Activated CD4-positive, alpha-beta T cell treated with anti-CD3 and anti-CD28 coated beads for 4 hours (primary cell): ENCODE measurements at places on chromosomes 2 and 18.

DNA sequence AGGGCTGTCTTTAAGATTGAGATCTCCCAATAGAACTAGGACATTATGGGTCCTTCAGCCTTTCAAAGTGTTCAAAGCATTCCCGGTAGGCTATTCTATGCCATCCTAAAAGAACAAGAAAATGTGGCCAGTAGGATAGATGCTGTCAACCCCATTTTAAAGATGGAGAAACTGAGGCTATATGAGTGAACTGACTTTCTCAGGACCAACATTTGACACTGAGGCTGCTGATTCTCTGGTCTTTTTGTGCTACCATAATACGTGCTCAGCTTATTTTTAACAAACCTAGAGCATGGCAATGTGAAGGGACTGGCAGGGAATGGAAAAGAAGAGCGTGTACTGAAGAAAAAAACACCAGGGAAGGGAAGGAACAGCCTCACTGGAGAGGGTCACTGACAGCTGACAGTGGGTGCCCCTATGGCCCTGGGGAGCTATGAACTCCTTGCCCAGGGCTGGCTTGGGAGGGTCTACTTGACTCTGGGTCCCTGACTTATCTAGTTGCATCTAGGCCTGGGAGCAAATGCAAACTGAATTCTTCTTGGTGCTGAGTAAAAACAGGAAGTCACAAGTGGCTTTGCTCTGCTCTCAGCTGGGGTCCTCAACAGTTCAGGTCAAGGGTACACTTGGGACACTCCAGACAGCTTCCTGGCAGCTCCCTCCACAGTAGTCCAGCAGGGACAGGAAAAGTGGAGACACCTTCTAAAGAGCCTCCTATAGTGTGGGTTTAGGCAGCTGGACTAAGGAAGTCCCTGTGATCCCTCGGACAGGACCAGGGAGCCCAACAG lies 2.3 kb downstream of the CYRIA start:
- no peak for DNase-seq

GRCh38 chr2:176432434-176432833 lies 163.2 kb downstream of the MTX2 start:
- no peak for DNase-seq

- DNase-seq = no peak
Measured at GRCh38 chr2:142974288-142975024, 97.0 kb downstream of the KYNU start.

DNA sequence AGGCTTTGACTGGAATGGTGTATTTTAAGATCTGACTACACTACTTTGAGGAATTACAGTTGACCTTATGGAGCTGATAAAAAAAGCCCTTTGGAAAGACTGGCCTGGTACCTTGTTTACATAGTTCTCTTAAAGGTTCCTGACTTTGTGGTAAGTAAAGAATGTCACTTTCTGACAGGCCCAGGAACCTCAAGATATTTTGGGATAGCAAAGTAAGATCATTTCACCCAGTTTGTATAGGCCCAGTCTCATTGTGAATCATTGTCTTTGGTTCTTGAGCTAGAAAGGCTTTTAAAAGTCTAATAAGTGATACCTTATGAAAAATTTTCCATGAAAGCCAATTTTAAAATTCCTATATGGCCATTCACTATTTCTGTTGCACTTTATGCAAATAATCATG lies 316.3 kb upstream of the LRRTM4 start:
- DNase-seq = no peak

DNA sequence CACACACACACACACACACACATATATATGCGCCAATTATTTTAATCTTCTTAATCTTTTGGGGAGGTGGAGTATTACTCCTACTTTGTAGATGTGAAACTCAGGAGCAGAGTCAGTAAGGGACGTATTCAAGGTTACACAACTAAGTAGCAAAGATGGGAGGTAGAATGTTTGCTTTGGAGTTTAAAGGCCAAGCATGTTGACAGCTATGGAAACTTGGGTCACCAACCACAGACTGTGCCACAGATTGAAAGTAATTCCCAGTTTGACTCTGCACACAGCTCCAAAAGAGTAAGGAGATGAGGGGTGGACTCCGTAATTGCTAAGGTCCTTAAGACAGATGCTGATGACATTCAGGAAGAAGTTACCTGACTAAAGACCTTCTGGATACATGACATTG lies 124.8 kb upstream of the ITGB6 start:
- DNase-seq = no peak

- no peak for DNase-seq
Measured at GRCh38 chr2:10209406-10209935, 86.9 kb downstream of the RRM2 start.

GRCh38 chr2:96315400-96316071 lies 9.6 kb upstream of the ITPRIPL1 start:
- DNase-seq = no peak

- no peak for DNase-seq
Measured at GRCh38 chr18:39162013-39162827, 1596.6 kb upstream of the CELF4 start.

GRCh38 chr2:120867290-120868241 lies 131.9 kb downstream of the GLI2 start:
- no peak for DNase-seq

GRCh38 chr18:29979881-29980280 lies 1062.7 kb downstream of the DSC3 start:
- DNase-seq = no peak

DNA sequence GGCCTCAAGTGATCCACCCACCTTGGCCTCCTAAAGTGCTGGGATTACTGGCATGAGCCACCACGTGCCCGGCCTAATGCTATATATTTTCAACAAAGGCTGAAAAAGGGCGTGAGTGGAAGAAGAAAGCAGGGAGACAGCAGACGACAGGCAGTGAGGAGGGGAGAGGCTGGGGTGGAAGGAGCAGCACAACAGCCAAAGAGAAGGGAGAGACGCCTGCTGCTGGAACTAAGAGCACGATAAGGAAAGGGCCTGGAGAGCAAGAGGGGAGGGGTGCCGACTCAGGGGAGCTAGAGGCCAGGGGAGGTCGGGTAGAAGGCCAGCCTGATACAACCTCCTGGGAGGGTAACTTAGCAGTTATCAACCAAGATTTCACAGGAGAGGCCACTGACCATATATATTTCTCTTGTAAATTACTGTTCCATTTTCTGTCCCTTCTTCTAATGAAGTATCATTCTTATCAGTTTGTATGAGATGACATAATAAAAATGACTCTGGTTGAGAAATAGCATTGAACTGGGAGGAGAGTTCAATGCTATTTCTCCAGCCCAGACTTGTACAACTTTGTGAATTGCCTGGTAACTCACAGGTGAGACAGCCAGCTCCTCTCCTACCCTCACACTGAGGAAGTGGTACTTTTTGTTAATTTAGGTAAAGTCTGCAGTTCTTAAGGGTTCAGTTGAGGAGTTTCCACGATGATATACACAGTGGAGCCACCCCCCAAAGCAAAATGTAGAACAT lies 5.8 kb upstream of the RNU4ATAC start:
- DNase-seq = no peak

- DNase-seq = no peak
Measured at GRCh38 chr2:239911641-239912071, 113.5 kb downstream of the NDUFA10 start.

DNA sequence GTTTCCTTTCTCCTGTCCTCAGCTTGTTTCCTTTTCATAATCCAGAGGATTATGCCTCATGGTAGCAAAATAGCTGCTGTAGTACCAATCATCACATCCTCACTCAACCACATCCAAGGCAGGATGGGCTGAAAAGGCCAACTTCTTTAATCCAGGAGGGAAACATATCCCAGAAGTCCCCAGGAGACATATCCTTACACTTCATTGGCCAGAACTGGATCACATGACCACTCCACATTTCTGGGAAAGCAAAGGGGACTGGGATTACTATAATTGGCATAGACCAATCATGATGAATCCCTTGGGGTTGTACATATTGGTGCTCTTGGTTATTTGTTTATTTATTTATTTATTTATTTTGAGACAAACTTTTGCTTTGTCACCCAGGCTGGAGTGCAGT lies 54.0 kb upstream of the LYPD6B start:
- no peak for DNase-seq

DNA sequence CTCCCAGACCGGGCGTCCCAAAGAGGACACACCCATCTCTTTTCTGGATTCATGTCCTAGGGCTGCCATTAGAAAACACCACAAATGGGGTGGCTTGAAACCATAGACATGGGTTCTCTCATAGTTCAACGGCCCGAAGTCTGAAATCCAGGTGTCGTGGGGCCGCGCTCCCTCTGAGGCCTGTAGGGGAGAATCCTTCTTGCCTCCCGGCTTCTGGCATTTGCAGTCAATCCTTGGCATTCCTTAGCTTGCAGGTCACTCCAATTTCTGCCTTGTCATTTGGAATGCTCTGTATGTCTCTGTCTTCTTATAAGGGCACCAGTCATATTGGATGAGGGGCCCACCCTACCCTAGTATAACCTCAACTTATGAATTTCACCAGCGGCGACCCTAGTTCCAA lies 65.1 kb downstream of the CYB5A start:
- no peak for DNase-seq

GRCh38 chr2:172253190-172254052 lies 150.7 kb upstream of the DLX2 start:
- peak; percentile 71 for DNase-seq

GRCh38 chr2:172624996-172625395 lies 69.1 kb downstream of the PDK1 start:
- no peak for DNase-seq

DNA sequence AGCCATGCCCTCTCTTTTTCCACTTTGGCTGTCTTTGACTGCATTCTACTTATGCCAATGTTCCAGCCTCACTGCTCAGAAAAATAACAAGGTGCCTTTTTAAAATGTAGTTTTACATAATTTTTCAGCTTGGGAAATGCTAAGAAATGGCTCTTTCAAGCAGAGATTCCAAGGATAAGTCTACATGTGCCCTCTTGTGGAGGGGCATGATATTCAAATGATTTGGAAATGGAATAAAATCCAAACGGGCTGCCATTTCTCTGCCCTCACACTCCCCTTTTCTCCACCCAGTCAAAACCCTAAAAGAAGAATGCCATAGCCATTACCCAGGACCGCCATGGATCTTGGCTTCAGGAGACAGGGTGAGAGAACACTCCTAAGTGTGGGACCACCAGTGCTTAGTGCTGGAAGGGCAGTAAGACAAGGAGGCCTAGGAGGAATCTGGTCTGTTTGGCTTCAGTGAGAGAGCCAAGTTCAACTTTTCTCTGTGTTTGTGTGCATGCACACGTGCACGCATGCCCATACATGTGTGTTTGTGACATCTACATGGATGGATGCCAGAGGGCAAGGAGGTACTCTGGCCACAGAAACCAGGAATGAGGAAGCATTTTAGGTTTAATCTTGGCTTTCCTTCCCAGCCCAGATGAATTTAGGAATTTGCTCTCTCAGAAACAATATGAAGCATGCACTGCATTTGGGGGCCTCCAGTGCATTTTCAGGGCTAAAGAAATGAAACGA lies 174.0 kb upstream of the SLC14A2 start:
- DNase-seq = no peak

DNA sequence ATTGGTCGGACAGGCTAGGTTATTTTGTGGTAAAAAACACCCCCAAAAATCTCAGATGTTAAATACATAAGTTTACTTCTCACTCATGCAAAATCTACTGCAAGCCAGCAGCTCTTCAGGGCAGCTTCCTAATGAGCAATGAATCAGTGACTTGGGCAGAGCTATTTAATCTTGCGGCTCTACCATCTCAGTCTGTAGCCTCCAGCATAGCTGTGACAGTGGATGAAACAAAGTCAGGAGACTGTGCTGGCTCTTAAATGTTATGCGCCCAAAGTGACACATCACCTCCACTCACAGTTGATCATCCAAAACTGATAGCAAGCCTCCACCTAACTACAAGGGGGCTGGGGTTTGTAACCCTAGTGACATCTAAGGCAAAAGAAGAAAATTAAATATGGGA lies 571.9 kb downstream of the METTL4 start:
- DNase-seq = no peak
